Skin of body (tissue), 3 donors: ENCODE measurements at places on chromosomes 2 and 18.

DNA sequence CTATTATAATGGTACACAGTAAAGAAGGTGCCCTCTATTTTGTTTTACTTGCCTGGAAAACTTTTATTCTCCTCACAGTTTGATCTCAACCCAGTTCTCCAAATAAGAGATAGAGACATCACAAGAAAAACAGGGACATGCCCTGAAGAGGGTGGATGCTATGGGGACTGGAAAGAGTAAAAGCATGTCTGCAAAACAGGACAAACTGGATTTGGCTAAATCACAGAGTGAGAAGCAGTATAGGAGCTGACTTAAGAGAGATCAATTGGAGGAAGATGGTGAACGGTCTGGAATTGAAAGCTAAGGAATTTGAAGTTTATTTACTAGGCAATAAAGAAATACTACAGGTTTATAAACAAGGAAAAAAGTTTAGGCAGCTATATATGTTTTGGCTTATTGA, 33.0 kb downstream of the SP140L start:
- no peak for DNase-seq

GRCh38 chr2:122203523-122203922, 448.1 kb downstream of the TSN start:
- DNase-seq: peak; percentile 92

DNA sequence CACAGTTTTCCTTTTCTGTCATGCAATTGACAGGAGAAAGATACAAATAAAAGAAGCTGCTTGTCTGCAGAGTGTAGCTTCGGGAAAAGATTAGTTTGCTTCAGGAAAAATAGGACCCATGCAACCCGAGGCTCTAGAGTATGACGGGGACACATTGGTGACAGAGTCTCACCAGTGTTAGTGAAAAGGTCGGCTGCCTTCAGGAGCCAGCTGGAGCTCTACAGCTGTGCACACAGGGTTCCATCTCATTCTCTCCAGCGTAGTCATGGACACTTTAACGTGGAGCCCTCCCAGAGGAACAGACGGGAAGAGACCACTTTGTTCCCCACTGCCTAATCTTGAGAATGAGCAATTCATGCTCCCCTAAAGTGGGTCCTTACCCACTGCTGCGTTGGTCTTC, 42.9 kb downstream of the FECH start:
- DNase-seq: no peak

DNA sequence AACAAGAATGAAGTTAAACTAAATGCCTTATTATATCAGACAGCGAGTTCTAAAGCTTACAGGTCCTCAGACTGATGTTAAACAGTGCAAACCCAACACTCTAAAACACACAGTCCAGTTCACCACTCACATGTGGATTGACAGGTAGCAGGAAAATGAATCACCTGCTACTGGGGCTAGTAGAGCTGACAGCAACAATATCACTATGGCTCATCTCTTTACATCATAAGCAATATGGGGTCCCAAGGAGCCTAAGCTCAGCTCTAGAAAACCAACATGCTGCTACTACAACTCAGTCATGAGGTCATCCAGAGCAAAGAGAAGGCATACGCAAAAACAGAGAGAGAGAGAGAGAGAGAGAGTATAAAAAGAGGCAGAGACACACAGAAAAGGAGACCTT, 145.4 kb downstream of the NBAS start:
- DNase-seq: no peak

DNA sequence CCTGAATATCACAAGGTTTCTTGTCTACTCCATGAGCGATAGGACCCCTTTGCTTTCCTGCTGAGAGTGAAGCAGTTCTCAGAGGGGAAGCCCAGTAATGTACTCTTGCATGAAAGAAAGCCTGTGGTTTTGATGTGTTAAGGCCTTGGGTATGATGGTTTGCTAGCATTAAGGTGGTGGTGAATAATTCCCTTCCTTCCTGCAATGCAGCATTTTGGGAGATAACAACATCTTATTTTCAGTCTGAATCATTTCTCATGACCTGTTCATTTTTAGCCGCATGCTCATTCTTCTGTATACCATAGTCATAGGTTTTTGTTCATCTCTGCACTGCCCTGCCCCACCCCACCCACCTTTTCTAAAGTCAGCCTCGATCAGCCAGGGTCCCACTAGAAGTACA, 66.2 kb downstream of the HNMT start:
- no peak for DNase-seq
